ENCODE measurements at places on chromosomes 4 and X. TPM values are rescaled to one million over a fixed set of nuclear protein-coding genes. Genes with fewer than 3 reads are reported as not detected.

DNA sequence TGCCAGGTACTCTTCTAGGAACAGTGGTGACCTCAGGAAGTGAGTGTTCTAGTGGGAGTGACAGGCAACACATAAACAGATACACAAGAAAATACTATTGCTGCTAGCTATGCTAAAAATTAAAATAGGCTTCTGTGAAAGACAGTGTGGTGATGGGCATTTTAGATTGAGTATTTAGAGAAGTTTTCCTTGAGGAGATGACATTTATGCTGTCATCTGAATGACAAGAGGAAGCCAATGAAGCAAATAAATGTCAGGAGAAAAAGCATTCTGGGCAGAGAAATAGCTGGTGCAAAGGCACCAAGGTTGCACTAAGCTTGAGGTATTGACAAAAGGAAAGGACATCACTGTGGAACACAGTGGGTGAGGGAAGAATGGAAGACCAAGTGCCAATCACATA, 18.0 kb downstream of the NDNF start:
- DNase-seq = no peak

KDM6A gene
- total RNA-seq = 18.2 TPM

DNA sequence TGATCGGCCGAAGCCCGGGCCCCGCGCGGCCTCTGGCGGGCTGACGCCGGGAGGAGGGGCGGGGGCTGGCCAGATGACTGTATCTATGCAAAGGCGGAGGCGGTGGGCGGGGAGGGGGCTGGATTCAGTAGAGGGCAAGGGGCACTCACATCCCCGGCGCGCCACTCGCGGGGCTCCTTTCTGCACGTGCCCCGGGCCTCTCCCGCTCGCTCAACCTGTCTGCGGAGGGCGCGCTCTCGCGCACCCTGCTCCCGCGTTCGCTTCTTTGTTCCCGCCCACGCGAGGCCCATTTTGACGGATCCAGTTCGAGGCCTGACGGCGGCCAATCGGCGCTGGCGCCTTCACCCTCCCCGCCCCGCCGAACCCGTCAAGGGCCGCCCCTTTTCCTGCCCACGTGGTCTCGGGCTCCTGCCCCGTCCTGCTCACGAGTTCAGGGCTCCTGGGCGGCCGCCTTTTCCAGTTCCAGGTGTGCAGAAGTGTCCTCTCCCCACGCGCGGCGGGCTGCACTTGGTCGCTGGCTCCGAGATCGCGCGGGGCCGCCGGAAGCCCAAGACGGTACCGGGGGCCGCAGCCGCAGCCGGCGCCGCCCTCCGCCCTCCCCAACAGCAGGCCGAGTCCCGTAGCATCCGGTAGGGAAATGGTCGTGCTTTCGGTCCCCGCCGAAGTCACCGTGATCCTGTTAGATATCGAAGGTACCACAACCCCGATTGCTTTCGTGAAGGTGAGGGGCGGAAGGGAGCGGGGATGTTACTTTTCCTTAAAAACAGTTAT, at the start of the genes ENOPH1 and HNRNPDL:
Gene ENOPH1 (plus strand): TSS at position 398 of the 771 bp plus-strand sequence. CDS start 240 bp downstream, at position 638.
Gene HNRNPDL (minus strand): TSS at position 270 of the 771 bp plus-strand sequence. CDS start 772 bp downstream, outside the sequence.
- peak; percentile 97 for DNase-seq

S100G gene
- not detected for total RNA-seq

DIAPH2 gene
- 12.7 TPM for total RNA-seq
